NCI-H524 (cell line): ENCODE measurements at places on chromosomes 5 and 9.

GRCh38 chr5:87022415-87022814, 245.3 kb upstream of the RASA1 start:
- no peak for DNase-seq

DNA sequence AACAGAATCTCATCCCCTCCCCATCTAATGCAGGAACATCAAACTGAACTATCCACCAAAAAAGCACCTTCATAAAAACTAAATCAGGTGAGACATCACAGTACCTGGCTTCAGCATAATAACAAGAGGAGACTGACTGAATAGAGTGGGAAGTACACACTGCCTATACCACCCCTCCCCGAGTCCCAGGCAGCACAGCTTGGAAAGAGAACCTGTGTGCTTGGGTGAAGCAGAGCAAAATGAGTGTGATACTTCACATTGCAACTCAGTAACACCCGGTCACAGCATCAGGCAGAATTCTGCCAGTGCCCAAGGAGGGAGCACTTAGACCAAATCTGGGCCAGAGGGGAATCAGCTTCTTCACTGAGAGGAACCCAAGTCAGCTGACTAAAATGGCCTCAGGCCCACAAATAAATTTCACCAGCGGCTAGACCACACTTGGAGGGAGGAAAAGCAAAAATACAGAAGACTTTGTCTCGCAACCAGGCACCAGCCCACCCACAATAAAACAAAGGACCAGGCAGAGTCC, 69.3 kb upstream of the OR2K2 start:
- no peak for DNase-seq

- no peak for DNase-seq
These were observed 31.0 kb downstream of the CAMK4 start for GRCh38 chr5:111255169-111255568.

- no peak for DNase-seq
These were observed 11.9 kb downstream of the CCDC180 start for GRCh38 chr9:97319395-97319794.

DNA sequence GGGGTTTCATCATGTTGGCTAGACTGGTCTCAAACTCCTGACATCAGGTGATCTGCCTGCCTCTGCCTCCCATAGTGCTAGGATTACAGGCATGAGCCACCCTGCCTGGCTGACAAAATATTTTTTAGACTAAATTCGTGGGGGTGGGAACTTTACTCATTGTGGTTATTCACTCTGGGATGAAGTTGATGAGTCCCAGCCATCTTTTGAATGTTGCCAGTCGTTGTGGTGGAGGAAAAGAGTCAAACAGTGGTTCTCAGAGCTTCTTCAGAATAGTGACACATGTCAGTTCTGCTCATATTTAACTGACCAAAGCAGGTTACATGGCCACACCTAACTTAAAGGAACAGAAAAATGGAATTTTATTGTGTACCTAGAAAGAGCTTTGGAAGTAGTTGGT, 6.9 kb downstream of the SREK1 start:
- no peak for DNase-seq

DNA sequence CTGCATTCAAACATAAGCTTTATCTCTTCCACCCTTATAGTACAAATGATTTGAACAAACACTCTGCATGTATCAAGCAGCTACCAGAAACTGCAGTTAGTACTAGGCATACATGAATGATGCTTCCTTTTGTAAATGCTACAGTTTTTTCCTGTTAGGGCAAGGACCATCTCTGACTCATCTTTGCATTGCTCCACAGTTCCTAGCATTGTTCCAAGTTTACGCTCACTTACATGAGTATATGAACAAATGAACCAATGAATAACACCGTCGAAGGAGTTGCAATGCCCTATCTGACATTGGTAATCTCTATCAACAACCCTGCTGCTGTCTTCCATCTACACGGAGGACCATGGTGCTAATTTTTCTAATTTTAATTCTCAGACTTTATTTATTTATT, 2.1 kb upstream of the ALDH7A1 start:
- DNase-seq, result no peak

DNA sequence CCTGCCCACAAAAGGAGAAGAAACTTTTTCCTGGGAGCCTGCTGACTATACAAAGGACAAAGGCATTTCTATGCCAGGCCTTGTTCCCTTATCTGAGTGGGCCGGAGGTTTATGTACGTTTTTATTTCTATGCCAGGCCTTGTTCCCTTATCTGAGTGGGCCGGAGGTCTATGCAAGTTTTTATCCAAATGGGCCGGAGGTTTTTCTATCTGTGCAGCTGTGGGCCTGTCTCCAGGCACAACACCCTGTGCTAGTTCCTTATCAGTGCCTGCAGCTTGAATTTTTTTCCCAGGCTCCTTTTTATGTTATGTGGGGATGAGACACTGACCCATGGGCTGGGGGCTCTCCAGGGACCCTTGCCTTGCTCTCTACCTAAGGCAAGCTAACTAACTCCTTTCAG, 5.5 kb downstream of the SLC25A2 start:
- DNase-seq, result no peak

GRCh38 chr5:158450751-158451171, 591.8 kb upstream of the CLINT1 start:
- DNase-seq, result no peak

DNA sequence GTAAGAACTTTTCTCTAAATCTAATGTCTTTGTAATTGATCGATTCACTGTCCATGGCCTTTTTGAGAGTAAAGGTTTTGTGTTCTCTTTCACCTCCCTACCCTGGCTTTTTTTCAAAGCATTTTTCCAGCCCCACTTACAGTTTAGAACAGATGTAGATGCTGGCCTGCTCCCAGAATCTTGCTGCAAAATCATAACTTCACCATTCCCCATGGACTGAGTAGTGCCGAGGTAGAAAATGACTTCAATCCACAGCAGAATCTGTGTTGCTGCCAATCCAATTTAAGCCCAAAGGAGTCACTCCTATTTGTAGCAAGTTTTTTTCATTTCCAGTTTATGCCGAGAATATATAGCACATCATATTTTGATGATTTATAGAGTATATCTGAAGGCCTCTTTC, 46.5 kb upstream of the CEMIP2 start:
- no peak for DNase-seq

GRCh38 chr5:82476155-82476554, 198.0 kb upstream of the RPS23 start:
- DNase-seq, result no peak

DNA sequence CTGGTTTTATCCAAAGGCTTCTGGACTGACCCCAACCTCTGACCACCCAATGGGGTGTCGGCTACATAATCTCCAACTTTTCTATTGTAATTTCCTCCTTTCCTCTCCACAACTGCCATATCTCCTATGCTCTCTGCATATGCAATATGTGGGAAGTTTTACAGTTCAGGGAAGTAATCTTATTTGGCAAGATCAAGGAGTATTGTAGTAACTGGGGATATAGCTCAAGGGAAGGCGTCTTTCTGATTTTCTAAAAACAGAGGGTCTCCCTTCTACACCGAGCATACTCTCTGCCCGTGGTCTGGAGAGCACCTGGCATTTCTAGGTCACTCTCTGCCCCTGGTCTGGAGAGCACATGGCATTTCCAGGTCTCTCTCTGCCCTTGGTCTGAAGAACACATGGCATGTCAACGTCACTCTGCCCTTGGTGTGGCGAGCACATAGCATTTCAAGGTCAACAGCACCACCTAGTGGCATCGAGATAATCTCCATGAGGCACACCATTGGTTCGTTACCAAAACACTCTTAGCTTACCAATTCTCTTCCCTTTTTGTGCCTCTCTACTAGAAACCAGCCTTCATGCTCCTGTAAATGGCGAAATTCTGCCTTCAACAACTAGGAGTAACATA, 616.4 kb upstream of the NUDT12 start:
- DNase-seq, result peak; percentile 61

DNA sequence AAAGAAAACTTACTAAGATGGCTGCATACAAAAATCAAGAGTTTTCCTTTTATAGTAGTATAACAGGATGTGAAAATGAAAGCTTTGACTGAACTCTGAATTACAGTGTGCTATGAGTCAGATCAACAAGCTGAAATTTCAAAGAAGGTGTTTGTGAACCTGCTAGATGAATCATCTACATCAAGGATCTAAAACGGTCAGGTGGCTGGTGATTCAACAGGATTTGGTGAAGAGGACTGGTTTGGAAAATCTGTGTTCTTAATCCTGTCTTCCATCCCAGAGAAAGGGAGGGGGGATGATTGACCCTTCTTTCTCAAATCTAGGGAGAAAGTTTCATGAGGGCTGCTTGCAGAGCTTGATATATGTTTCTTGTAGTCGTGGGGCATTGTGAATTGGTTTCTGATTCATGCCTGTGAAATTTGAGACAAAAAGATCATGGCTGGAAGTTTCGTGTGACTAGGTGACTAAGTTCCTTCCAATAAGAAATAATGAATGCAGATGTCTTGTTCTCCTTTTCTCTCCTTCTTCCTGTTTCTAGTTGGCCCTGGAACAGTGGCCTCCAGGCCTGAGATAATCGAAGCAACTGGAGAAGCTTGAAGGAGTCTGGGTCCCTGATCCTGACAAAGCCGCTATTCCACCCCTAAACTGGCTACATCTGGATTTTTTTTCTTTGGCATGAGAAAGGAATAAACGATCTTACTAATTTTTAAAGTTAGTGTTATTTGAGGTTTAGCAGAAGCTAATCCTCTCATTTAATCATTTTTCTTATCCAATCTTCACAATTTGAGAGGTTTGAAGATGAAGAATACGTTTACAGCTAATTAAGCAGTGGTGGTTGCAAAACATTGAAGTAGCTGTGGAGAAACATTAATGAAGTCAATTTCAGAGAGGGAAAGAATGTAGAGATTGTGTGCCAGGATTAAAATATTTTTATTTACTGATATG, 67.2 kb downstream of the MRPS30 start:
- DNase-seq, result no peak

- no peak for DNase-seq
These were observed 407.4 kb downstream of the BRINP1 start for GRCh38 chr9:118961857-118962256.

- DNase-seq, result no peak
These were observed 192.8 kb downstream of the MAN2A1 start for GRCh38 chr5:109882546-109882945.

DNA sequence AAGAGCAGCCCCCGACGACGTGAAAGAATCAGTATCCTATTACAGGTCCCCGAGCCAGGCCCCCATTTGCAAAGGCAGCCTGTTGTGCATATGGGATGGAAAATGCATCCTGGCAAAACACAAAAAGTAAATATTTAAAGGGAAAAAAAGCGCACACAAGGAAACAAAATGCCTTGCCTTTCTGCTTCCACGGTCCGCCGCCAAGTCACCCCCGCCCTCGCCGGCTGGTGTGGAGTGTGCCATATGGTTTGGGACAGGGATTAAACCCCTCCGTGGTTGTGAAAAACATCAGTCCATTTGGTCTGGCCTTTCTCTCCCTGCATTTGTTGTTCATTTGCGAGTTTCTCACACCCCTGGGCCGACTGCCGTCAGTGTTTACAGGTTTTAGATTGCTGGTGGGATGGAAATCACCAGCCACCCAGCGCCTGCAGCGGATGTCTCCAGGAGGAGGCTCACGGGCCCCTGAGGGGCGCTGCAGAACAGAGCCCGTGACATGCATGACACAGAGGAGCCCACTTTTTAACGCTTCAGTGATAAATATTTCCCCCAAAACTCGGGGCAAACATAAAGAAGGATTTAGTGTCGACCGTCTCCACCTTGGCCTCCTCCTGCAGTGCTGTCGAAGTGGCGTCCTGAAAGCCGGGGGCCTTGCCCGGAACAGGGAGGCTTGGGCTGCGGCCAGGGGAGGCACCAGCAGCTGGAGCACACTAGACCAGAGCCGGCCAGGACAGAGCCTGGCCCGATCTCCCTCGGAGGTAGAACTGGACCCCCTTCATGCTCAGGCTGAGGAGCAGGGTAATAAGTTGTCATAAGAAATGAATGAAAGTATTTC, 161.5 kb downstream of the HSD17B3 start:
- peak; percentile 94 for DNase-seq

DNA sequence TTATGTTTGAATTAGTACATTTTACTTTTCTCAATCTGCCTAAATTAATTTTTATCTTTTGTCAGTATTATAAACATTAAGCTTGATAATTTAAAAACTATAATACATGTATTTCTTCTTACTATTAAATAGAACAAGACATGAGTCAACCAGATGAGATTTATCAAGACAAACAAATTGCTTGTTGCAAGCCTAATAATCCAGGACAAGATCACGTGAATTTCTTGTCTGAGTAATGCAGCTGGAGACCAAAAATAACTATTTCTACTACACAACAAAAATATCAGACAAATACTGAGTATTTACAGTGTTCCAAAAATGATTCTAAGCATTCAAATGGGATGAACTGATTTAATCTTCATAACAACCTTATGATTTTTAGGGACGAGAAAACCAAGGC, 339.1 kb upstream of the PRR16 start:
- DNase-seq, result no peak

GRCh38 chr5:103475629-103476240, 86.9 kb downstream of the NUDT12 start:
- no peak for DNase-seq

GRCh38 chr9:96156171-96156974, 145.6 kb downstream of the HSD17B3 start:
- peak; percentile 16 for DNase-seq

DNA sequence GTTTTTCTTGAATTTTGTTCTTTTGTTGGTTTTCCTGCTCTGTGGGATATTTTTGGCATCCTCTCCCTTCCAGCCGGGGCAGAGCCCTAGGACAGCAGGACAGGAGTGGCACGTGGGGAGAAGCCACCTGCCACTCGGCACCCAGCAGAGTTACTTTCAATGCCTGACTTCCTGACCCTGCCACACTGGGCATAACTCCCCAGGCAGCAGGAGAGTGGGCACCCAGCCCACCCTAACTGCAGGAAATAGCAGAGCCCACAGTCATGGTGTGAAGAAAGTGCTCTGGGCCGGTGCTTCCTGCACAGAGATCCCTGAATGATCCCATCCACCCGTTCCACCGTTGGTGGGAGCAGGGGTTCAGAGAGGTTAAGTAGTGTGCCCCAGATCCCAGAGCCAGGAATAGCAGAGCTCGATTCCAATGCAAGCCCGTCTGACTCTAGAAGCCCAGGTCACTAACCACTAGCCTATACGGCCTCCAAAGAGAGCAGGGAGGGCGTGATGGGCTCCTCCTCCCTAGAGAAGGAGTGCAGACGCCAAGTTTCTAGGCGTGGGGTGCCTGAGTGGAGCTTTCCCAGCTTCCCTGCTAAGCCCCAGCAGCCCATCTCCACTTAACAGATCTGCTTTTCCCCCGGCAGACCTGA, 8.1 kb upstream of the NUP214 start:
- no peak for DNase-seq

- peak; percentile 90 for DNase-seq
These were observed 13.6 kb upstream of the COL27A1 start for GRCh38 chr9:114141553-114142402.

GRCh38 chr5:8807636-8808035, 738.2 kb downstream of the SEMA5A start:
- no peak for DNase-seq

- no peak for DNase-seq
These were observed 91.7 kb upstream of the KLF9 start for GRCh38 chr9:70506159-70506558.

- DNase-seq, result no peak
These were observed 64.7 kb downstream of the CDC14B start for GRCh38 chr9:96554801-96555566.

GRCh38 chr5:151721087-151721646, 34.5 kb upstream of the SPARC start:
- no peak for DNase-seq

GRCh38 chr9:34272101-34272541, 56.9 kb downstream of the KIF24 start:
- no peak for DNase-seq

- DNase-seq, result no peak
These were observed 199.4 kb downstream of the AUH start for GRCh38 chr9:91162311-91162710.

- no peak for DNase-seq
These were observed 72.6 kb downstream of the VAV2 start for GRCh38 chr9:133919253-133920115.

GRCh38 chr9:72322678-72323077, 42.3 kb downstream of the ZFAND5 start:
- DNase-seq, result no peak
